ENCODE measurements at places on chromosomes 7 and 10.

- DNase-seq: no peak
Measured at GRCh38 chr10:76045174-76045573, 613.8 kb downstream of the LRMDA start.

GRCh38 chr10:88337134-88337533 lies 246.0 kb downstream of the RNLS start:
- DNase-seq: no peak

- DNase-seq: no peak
Measured at GRCh38 chr7:139944248-139944647, 115.2 kb downstream of the TBXAS1 start.

GRCh38 chr10:17626656-17627055 lies 9.5 kb upstream of the HACD1 start:
- no peak for DNase-seq

- no peak for DNase-seq
Measured at GRCh38 chr10:813286-813685, 118.2 kb downstream of the LARP4B start.

GRCh38 chr7:21370283-21370982 lies 57.5 kb upstream of the SP4 start:
- no peak for DNase-seq

GRCh38 chr10:31215052-31215451 lies 104.0 kb upstream of the ZEB1 start:
- DNase-seq: no peak

DNA sequence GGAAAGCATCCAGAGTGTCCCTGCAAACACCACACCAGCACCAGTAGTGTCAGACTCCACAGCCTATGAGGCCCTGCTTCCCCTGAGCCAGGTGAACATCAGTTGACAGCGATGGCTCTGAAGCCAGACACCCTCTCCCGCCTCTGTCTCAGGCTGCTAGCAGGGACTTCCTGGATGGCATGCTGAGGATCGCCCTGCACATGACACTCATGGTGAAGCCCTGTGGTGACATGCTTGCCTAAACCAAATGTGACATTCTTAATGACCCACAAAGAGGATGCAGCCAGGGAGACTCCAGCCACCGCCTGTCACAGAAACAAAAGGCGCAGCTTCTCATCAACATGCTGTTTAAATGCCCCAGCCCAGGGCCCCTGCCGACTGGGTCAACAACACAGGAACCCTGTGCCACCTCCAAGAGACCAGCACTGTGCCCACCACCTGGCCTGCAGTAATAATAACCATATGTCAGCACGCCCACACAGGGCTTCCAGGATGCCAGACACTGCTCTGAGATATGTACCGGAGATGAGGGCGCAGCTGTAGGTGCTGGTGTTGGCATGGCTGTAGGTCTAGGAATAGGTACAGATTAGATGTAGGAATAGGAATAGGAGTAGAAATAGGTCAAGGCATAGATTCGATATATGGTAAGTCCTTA lies 81.3 kb downstream of the GRID1 start:
- no peak for DNase-seq

DNA sequence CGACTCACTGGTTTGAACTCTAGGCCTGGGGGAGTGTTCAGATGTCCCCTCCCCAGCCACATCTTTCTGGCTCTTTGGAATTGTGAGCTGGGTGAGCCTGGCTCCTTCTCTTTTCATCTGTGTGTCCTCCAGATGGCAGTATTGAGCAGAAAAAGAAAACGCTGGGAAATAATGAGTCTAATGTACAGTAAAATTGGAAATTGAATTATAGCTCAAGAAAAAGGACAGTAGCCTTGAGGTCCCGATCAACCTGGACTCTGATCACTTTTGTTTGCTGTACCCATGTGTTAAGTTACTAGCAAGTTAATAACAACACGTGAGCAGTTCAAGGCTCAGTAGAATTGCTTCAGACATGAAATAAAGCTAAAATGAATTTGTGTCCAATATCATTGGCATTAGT lies 77.9 kb downstream of the SNX10 start:
- peak; percentile 22 for DNase-seq

- DNase-seq: no peak
Measured at GRCh38 chr10:35063837-35064454, 26.2 kb downstream of the CUL2 start.

Data from activated CD4-positive, alpha-beta T cell treated with anti-CD3 and anti-CD28 coated beads for 48 hours (primary cell).